ENCODE measurements at places on chromosomes 7 and 10.

DNA sequence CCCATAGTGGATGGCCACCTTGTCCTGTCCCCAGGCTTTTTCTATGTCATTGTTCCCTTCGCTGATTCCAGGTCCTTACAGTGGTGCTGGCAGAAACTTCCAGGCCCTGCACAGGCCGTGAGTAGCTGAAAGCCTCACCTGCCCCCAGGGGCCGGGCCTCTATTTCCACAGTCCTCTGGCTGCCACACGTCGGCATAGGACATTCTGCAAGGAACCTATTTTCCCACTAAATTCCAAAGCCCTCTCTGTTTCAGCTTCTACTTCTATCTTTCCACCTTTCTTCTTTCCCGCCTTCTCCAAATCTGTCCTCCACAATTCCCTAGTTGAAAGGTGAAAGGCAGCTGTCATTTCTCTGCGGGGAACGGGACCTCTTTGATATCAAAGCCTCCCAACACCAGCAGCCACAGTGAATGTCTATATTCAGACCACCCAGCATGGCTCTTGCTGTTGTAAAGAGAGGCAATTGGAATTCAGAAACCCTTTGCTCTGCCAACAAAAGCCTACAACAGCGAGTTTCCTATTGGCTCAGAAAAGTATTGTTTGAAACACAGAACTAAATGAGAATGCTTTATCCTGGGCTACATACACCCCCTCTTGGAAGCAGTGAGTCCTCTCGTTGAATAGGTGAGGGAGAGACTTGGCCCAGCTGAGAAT is 607.7 kb downstream of the GALNT17 start:
- no peaks in the 10 kb centered on the region for H3K36me3 ChIP-seq
- no peak overlapping the region for H3K4me3 ChIP-seq
- DNase-seq: no peak
- H3K27ac ChIP-seq: no peak overlapping the region
- no peaks in the 10 kb centered on the region for H3K27me3 ChIP-seq
- peaks cover 2% of the 10 kb centered on the region for H3K4me1 ChIP-seq

GRCh38 chr10:391305-391704 is 256.1 kb downstream of the ZMYND11 start:
- H3K27me3 ChIP-seq: peaks cover 3% of the 10 kb centered on the region
- DNase-seq: no peak
- H3K4me1 ChIP-seq: peaks cover 10% of the 10 kb centered on the region
- no peaks in the 10 kb centered on the region for H3K36me3 ChIP-seq
- H3K4me3 ChIP-seq: no peak overlapping the region
- no peak overlapping the region for H3K27ac ChIP-seq

DNA sequence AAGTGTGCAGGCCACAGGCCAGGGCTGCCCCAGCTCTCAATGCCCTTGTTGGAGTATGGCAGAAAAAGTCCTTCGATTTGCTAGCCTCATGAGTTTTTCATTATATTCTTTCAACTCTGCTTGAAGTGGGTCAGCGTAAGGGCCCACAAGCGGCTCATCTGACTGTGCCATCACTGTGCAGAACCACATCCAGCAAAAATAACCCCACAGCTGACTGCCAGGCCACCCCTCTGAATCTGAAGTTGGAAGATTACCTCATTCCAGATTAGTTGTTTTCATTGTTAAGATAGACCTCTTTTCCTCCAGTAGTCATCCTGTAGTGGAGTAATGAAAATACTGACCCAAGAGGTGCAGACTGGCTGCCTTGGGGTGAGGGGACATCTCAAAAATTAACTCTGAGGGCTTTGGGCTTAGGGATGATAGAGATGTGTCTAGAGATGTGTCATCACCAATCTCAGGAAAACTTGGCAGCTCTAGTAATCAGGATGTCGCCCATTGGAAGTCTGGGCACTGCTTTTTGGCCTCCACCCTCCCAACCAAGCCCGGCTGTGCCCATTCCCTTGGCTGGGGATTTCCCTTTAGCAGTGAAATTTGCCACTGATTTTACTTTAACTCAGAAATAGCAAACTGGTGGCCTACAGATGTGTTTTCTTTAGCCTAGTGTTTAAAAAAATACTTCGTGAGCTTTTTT is 164.3 kb downstream of the LCOR start:
- H3K4me1 ChIP-seq: peaks cover 11% of the 10 kb centered on the region
- DNase-seq: no peak
- H3K27ac ChIP-seq: no peak overlapping the region
- H3K4me3 ChIP-seq: no peak overlapping the region
- no peaks in the 10 kb centered on the region for H3K27me3 ChIP-seq

GRCh38 chr7:128150223-128150865 is 90.7 kb upstream of the LEP start:
- no peaks in the 10 kb centered on the region for H3K4me1 ChIP-seq
- no peaks in the 10 kb centered on the region for H3K36me3 ChIP-seq
- no peak for DNase-seq
- no peak overlapping the region for H3K27ac ChIP-seq

- DNase-seq: no peak
- H3K27me3 ChIP-seq: no peaks in the 10 kb centered on the region
- H3K36me3 ChIP-seq: peaks cover 11% of the 10 kb centered on the region
- H3K4me3 ChIP-seq: no peak overlapping the region
- H3K27ac ChIP-seq: peak overlapping the region; percentile 65
Observed at GRCh38 chr10:75143353-75143752, 31.9 kb downstream of the SAMD8 start.

- H3K4me1 ChIP-seq: no peaks in the 10 kb centered on the region
- H3K36me3 ChIP-seq: no peaks in the 10 kb centered on the region
- DNase-seq: no peak
- peaks cover 2% of the 10 kb centered on the region for H3K27me3 ChIP-seq
Observed at GRCh38 chr7:23971031-23971430, 261.0 kb downstream of the STK31 start.

GRCh38 chr7:139916717-139917395 is 87.8 kb downstream of the TBXAS1 start:
- peak; percentile 12 for DNase-seq
- H3K27ac ChIP-seq: peak overlapping the region; percentile 88
- peaks cover 21% of the 10 kb centered on the region for H3K4me1 ChIP-seq

DNA sequence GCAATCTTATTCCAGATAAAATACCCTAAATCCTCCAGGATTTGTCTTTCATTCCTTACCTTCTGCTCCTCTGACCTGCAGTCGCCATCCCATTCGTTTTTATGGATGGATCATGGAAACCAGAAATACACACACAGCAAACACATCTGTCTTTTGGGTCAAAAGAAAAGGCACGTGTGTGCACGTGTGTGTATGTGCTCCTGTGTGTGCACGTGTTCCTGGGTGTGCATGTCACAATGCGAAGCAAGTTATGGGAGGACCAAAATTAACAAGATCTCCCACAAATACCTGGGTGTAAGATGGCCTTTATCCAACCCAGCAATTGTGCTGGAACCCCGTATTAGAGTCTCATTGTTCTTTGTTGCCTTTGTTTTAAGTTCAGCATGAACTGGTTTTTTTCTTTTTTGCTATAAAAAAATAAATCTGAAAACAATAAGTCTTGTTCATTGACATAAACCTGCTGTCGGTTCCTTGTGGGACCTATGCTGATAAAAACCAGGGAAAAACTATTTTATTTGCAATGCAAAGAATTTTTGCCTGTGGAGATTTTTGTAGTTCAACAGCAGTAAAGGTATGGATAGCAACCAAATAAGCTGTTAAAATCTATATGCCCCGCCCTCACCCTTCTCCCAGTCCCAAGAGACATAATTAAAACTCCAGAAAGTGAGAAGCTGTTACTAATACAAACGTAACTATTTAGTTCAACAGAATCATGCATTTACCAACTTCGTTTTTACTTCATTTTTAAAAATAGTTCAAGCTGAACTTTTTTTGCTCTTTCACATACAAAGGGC is 229.6 kb downstream of the CREB5 start:
- H3K36me3 ChIP-seq: no peaks in the 10 kb centered on the region
- H3K4me1 ChIP-seq: no peaks in the 10 kb centered on the region
- peaks cover 6% of the 10 kb centered on the region for H3K27me3 ChIP-seq
- DNase-seq: no peak

- H3K4me3 ChIP-seq: no peak overlapping the region
- no peak overlapping the region for H3K27ac ChIP-seq
- peaks cover 11% of the 10 kb centered on the region for H3K27me3 ChIP-seq
Observed at GRCh38 chr7:128672927-128673517, 930 bp downstream of the GARIN1A start.

- no peaks in the 10 kb centered on the region for H3K36me3 ChIP-seq
- no peaks in the 10 kb centered on the region for H3K4me1 ChIP-seq
- H3K27ac ChIP-seq: no peak overlapping the region
- no peaks in the 10 kb centered on the region for H3K27me3 ChIP-seq
Observed at GRCh38 chr7:137129025-137129424, 214.5 kb downstream of the PTN start.

DNA sequence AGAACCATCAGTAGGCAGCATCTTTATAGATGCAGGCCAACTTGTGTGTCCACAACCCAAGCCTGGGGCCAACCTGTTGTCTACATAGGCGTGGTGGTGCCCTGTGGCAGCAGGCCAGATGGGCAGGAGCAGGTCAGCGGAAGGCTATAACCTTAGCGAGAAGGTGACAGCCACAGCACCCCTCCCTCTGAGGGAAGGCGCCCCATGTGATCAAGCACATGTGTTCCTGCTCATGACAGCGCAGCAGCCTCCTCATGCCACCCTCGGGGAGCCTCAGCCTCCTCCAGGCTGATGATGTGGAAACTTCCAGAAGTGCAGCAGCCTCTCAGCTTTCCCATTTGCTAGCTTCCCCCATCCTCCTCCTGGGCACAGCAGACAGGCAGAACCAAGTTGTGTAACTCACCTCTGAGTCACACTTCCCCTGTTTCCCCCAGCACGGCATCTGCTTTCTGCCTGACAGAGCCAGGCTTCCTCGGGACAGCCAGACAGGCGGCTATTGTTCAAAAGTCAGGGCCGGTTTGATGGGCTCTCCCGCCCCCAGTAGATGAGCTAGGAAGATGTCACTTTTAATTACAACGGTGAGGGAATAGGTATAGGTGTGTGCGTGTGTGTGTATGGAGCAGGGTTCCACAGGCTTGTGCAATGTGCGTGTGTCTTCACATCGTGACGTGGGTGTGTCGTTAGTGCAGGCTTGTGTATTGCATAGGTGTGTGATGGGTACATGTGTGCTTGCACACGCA is 312.0 kb upstream of the ZMIZ1 start:
- no peak overlapping the region for H3K27ac ChIP-seq
- no peaks in the 10 kb centered on the region for H3K36me3 ChIP-seq
- peaks cover 14% of the 10 kb centered on the region for H3K27me3 ChIP-seq
- H3K4me1 ChIP-seq: no peaks in the 10 kb centered on the region
- no peak for DNase-seq
- no peak overlapping the region for H3K4me3 ChIP-seq

DNA sequence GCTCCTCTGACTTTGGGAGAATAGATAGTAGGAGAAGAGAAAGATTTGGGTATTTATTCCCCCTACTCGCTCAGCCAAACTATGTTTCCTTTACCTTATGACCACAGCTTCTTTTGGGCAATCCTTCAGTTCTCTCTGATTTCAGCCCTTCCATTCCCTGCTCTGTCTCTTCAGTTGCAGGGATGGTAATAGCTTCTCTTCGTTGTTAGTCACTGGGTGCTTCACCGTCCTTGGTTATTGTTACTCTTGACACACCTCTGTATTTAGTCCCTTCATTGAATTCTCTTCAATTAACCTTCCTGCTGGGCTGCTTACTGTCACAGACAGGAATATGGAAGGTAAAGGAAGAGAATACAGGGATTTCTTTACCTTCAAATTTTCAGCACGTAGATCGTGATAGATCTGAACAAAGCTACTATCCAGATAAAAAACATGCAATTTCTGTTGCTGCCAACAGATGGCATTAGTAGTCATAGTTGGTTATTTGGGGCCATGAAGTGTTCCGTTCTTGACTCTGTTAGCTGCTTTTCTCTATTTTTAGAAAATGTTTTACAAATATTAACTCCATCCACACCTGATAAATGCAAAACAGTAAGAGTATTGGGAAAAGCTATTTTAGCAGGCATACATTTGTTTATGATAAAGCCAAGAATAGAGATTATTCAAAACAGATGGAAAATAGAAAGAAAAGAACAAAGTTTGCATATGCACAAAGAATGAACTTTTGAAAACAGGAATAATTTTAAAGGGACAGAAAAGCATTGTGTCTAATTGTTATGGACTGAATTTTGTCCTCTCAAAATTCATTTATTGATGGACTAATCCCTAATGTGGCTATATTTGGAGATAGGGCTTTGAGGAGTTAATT is 14.0 kb upstream of the PTTG1IP2 start:
- H3K4me1 ChIP-seq: peaks cover 8% of the 10 kb centered on the region
- no peaks in the 10 kb centered on the region for H3K36me3 ChIP-seq
- DNase-seq: no peak

DNA sequence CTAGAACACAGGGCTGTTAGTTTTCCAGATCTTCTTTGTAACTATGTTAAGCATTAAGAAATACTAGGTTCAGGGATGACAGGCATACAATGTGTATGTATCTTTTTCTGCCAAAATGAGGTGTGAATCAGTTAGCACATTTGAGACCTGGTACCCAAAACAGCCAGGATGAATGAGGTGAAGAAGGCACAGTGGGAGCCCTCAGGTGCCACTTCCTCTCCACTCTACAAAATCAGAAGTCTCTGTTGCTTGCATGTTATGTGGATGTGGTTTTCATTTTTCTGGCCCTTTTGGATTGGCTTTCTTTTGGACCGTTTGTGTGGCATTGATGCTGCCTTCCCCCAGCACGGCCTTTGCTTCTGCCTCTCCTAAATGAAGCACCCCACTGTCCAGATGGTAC is 15.4 kb upstream of the TBXAS1 start:
- no peak for DNase-seq
- H3K27ac ChIP-seq: no peak overlapping the region
- no peaks in the 10 kb centered on the region for H3K36me3 ChIP-seq
- H3K4me1 ChIP-seq: peaks cover 2% of the 10 kb centered on the region

DNA sequence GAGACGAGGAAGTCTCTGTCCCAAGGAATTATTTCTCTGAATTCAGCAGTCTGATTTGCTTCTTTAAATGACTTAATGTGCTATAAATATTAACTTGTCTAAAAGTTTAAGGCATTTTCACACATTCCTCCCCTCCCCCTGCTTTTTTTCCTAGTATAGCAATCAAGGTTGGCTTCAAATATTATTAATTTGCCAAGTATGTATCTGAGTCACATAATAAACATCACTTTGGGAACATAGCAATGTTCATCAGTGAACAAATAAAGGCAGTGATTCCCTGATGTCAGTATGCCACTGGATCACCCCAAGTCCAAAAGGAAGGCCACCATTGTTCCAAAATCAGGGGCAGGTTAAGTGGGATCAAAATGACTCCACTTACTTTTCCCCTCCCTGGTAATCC is 40.5 kb downstream of the PDE6C start:
- H3K4me1 ChIP-seq: no peaks in the 10 kb centered on the region
- no peaks in the 10 kb centered on the region for H3K36me3 ChIP-seq

DNA sequence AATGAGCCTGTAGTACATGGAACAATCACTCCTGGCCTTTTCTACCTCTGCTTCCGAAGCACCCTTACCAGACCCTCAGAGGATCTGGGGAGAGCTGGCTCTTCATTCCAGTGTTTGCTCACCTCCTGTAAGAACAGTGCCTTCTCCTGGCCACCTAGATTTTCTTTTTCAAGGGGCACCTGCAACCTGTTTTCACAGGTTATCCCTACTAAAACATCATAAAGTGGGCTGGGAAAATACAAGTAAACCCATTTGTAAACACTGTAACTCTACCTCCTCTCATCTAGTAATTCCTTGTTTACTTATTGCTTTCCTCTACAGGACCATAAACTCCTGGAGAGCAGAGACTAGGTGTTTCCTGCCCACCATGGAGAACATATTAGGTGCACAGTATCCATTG is 1.1 kb downstream of the PIK3AP1 start:
- peaks cover 44% of the 10 kb centered on the region for H3K4me1 ChIP-seq
- peak overlapping the region; percentile 99 for H3K4me3 ChIP-seq
- no peak for DNase-seq
- H3K36me3 ChIP-seq: peaks cover 3% of the 10 kb centered on the region
- H3K27ac ChIP-seq: peak overlapping the region; percentile 96
